Activated CD8-positive, alpha-beta T cell treated with anti-CD3 and anti-CD28 coated beads for 36 hours (primary cell): ENCODE measurements at places on chromosomes 12 and 14. TPM values are rescaled to one million over a fixed set of nuclear protein-coding genes. Genes with fewer than 3 reads are reported as not detected.
A peak's percentile ranks its signal among the peaks of the same experiment; 100 is the strongest.

DNA sequence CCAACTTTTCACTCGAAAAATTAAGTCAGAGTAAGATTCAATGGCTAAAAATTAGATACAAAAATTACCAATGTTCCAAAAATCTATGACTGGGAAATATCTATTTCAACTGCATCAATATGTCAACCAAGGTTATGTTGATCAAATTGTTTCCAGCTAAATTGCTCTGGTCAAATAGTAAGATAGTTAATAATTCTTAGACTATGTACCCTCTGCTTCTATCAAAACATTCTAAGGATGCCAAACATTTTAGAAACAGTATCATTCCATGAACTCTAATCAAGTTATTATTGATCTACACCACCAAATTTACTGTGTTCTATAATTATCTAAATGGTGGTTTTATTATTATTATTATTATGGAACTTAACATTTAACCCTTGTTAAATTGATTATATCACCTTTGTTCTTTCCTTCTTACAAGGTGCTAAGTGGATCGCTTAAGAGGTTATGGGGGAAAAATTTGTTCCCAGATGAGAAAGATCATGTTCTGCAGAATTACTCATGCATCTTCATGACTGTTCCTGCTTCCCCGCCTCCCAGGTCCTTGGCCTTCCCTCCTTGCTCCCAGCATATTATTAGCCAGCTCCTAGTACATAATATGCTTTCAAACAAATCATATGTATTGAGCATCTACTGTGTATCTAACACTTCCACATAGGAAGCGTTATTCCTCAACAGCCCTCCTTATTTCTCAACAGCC lies 240.5 kb upstream of the KRR1 start:
- H3K4me3 ChIP-seq: no peak overlapping the region
- H3K4me1 ChIP-seq: peaks cover 14% of the 10 kb centered on the region
- H3K36me3 ChIP-seq: no peaks in the 10 kb centered on the region
- H3K27ac ChIP-seq: no peak overlapping the region
- H3K27me3 ChIP-seq: peaks cover 15% of the 10 kb centered on the region

SCAF11 gene
- 117 TPM for total RNA-seq

C12orf54 gene
- not detected for total RNA-seq

- H3K4me3 ChIP-seq: peak overlapping the region; percentile 22
- H3K4me1 ChIP-seq: peaks cover 87% of the 10 kb centered on the region
- H3K27ac ChIP-seq: peak overlapping the region; percentile 94
These were observed 26.2 kb downstream of the SUSD6 start for GRCh38 chr14:69637503-69638031.

GRCh38 chr14:74577247-74577947 lies 34.6 kb downstream of the LTBP2 start:
- no peak overlapping the region for H3K4me3 ChIP-seq
- no peak for DNase-seq
- peaks cover 14% of the 10 kb centered on the region for H3K27me3 ChIP-seq
- no peaks in the 10 kb centered on the region for H3K36me3 ChIP-seq
- peaks cover 45% of the 10 kb centered on the region for H3K4me1 ChIP-seq

DNA sequence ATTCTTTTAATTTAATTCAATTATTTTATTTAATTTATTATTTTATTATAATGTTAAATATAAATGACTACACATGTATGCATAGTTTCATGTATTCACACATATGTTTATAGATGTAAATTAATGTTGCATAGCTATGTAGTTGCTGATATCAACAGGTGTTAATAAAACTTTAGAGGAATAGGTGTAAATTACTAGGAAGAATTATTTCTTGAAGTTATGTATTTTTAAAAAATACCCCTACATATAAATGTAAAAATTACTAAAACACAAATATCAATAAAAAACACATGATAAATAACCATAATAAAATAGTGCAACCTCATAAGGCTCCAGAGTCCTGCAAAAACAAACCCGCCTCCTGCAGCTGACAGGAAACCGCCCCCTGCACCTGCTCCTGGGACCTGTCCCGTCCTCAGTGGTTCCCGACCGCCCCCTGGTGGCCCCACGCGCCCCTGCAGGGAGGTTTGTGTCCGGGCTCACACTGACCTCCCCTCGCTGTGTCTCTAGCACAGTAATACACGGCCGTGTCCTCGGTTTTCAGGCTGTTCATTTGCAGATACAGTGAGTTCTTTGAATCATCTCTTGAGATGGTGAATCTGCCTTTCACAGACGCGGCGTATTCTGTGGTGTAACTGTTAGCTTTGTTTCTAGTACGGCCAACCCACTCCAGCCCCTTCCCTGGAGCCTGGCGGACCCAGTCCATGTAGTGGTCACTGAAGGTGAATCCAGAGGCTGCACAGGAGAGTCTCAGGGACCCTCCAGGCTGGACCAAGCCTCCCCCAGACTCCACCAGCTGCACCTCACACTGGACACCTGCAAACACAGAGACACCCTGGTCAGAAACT lies 1264.0 kb downstream of the TMEM121 start:
- peaks cover 4% of the 10 kb centered on the region for H3K27me3 ChIP-seq
- H3K4me3 ChIP-seq: no peak overlapping the region
- no peaks in the 10 kb centered on the region for H3K36me3 ChIP-seq
- H3K27ac ChIP-seq: no peak overlapping the region
- peaks cover 8% of the 10 kb centered on the region for H3K4me1 ChIP-seq
- peak; percentile 92 for DNase-seq

CLEC4D gene
- total RNA-seq: not detected

DNA sequence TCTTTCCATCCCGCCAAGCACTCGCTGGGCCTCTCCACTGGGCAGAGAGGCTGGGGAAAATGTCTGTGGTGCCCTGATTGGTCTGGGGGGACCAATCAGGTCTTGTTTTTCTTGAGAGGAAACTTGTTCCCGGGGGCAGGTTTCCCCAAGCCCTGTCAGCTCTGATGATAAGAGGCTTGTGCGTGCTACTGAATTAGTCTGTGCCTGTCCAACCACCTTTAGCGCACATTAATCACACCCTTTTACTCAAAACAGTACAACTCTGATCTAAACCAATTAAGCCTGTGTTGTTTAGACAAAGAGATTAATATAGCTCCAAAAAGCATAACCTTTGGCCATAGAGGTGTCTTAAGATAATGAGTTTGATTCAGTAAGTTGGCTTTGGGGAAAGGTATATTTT lies 580.4 kb downstream of the VRK1 start:
- DNase-seq: no peak
- no peak overlapping the region for H3K27ac ChIP-seq
- H3K36me3 ChIP-seq: no peaks in the 10 kb centered on the region
- H3K4me1 ChIP-seq: peaks cover 51% of the 10 kb centered on the region
- H3K27me3 ChIP-seq: no peaks in the 10 kb centered on the region
- no peak overlapping the region for H3K4me3 ChIP-seq

- H3K27ac ChIP-seq: no peak overlapping the region
- H3K27me3 ChIP-seq: peaks cover 8% of the 10 kb centered on the region
- no peak for DNase-seq
- H3K4me1 ChIP-seq: peaks cover 6% of the 10 kb centered on the region
- H3K4me3 ChIP-seq: no peak overlapping the region
These were observed 51.1 kb upstream of the C14orf180 start for GRCh38 chr14:104528496-104528895.

DNA sequence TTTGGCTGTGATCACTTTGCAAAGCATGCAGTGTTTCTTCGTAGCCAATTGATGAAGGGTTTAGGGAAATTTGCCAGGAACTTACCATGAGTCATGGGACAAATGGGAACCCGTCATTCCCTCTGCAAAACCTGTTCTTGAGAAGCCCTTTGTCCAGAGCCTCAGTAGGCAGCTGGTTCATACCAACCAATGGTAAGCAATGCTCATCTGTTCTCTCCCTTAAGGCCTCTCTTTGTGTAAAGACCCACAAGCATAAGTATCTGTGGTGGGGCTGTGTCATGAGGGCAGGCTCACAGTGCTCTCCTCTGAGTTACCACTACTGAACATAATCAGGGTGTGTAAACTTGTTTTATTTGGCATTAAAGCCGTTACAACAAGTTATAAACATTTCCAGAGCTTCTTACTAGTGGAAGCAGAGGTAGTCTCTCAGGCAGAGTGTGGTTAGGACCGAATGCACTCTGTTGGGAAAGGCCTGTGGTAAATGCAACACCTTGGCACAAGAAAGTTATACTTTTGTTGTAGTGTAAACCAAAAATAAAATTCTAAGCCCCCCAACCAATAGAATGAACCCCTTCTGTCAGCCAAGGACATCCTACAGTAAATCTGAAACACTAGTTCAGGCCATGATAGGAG lies 119.8 kb downstream of the SINHCAF start:
- no peak for DNase-seq
- H3K4me3 ChIP-seq: no peak overlapping the region
- H3K27me3 ChIP-seq: peaks cover 6% of the 10 kb centered on the region

FAM186B gene
- not detected for total RNA-seq

GRCh38 chr12:5784462-5785130 lies 160.5 kb downstream of the ANO2 start:
- H3K4me3 ChIP-seq: no peak overlapping the region
- no peak overlapping the region for H3K27ac ChIP-seq
- peaks cover 1% of the 10 kb centered on the region for H3K27me3 ChIP-seq
- H3K4me1 ChIP-seq: no peaks in the 10 kb centered on the region
- H3K36me3 ChIP-seq: no peaks in the 10 kb centered on the region
- no peak for DNase-seq

- no peak for DNase-seq
- H3K27ac ChIP-seq: no peak overlapping the region
- peaks cover 3% of the 10 kb centered on the region for H3K27me3 ChIP-seq
- no peaks in the 10 kb centered on the region for H3K36me3 ChIP-seq
- no peaks in the 10 kb centered on the region for H3K4me1 ChIP-seq
These were observed 260.1 kb downstream of the C12orf75 start for GRCh38 chr12:105590571-105590970.

- no peak overlapping the region for H3K4me3 ChIP-seq
- DNase-seq: no peak
- H3K27me3 ChIP-seq: no peaks in the 10 kb centered on the region
- H3K36me3 ChIP-seq: peaks cover 40% of the 10 kb centered on the region
These were observed 14.5 kb downstream of the DYRK2 start for GRCh38 chr12:67662910-67663538.

DNA sequence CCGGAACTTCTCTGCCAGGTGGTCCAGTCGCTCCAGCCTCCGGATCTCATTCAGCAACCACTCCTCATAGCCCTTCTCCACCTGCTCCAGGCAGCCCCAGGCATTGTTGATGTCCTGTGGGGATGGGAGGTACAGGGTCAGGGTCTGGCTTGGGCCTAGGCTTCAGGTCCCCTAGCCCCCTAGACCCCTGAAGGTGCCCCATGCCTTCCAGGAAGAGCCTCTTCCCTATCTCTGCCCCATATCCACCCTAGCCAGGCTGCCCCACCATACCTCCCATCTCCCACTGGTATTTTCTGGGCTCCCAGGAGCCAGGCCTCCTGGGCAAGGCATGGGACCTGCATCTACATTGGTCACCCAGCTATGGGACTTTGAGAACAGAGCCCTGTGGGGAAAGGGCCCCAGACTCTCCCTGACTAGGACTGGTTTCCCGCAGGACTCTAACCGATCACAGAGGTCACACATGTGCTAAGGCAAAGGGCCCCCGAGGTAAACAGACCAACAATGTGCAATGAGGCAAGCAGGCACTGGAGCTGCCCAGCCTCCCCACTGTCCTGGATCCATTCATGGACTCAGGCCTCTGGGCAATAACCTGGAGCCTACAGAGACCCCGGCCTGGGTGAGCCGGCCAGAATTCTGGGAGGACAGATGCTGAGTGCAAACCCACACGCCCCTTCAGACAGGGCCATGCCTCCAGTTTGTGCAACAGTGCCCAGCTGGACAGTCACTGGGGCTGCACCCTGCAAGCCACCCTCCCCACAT lies 88.8 kb downstream of the ACTN1 start:
- H3K27me3 ChIP-seq: no peaks in the 10 kb centered on the region
- no peak overlapping the region for H3K27ac ChIP-seq
- H3K36me3 ChIP-seq: peaks cover 42% of the 10 kb centered on the region
- DNase-seq: no peak

- H3K27ac ChIP-seq: no peak overlapping the region
- H3K4me3 ChIP-seq: no peak overlapping the region
- no peak for DNase-seq
- H3K4me1 ChIP-seq: no peaks in the 10 kb centered on the region
- peaks cover 8% of the 10 kb centered on the region for H3K27me3 ChIP-seq
- H3K36me3 ChIP-seq: no peaks in the 10 kb centered on the region
These were observed 74.6 kb downstream of the RERG start for GRCh38 chr12:15146585-15146984.

DNA sequence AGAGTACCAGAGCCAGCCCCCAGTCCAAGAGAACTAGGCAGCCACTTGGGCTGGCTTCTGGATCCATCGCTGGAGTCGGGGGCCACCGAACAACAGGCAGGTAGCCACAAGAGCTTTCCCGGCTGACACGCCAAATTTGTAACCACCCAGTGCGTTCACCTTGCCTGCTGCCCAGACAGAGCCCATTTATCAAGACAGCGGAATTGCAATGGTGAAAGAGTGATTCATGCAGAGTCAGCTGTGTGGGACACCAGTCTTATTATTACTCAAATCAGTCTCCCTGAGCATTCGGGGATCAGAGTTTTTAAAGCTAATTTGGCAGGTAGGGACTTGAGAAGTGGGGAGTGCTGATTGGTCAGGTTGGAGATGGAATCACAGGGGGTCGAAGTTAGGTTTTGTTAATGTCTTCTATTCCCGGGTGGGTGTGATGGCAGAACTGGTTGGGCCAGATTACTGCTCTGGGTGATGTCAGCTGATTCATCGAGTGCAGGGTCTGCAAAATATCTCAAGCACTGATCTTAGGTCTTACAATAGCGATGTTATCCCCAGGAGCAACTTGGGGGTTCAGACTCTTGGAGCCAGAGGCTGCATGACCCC lies 64.3 kb downstream of the PDE6H start:
- no peak overlapping the region for H3K27ac ChIP-seq
- peaks cover 2% of the 10 kb centered on the region for H3K4me1 ChIP-seq

DNA sequence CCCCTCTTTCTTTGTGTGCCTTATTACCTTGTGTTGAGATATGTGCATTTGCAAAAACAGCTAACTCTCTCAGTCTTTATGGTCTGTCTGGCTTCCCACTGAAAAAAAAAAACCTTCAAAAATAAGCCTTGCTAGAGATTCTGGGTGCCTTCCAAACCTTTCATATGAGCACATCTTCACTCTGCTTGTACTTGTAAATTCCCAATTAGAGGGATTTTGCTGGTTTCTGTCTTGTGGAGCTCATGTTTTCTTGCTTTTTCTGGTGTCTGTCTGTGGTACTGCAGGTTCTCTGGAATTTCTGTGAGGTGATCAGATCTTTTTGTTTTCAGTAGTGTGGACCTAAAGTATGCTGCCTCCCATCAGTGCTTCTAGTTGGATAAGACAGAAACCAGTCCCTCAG lies 100.1 kb downstream of the PIK3C2G start:
- DNase-seq: no peak
- H3K36me3 ChIP-seq: no peaks in the 10 kb centered on the region
- no peak overlapping the region for H3K27ac ChIP-seq
- H3K4me1 ChIP-seq: no peaks in the 10 kb centered on the region
- no peak overlapping the region for H3K4me3 ChIP-seq

GRCh38 chr14:68848253-68848652 lies 55.4 kb upstream of the ZFP36L1 start:
- H3K36me3 ChIP-seq: no peaks in the 10 kb centered on the region
- H3K27ac ChIP-seq: no peak overlapping the region
- DNase-seq: no peak
- H3K4me1 ChIP-seq: peaks cover 8% of the 10 kb centered on the region
- no peak overlapping the region for H3K4me3 ChIP-seq

DNA sequence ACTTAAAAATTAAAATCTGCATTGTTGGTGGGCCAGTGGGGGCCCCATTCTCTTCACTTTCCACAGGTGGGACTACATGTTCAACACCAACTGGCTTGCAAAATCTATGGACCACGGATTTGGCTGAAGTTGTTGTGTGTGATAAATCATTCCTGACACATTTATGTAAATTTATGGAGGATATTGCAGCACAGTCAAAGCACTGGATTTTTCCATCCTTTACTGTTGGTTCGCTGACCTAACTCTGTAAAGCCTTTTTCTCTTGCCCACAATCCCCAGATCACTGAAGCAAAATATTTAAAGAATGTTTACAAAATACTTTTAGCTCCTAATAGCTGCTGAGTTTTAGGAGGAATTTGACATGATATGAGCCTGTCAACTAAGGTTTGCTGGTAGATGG lies 219.7 kb upstream of the PRICKLE1 start:
- H3K36me3 ChIP-seq: no peaks in the 10 kb centered on the region
- no peaks in the 10 kb centered on the region for H3K4me1 ChIP-seq
- H3K4me3 ChIP-seq: no peak overlapping the region
